ENCODE measurements at places on chromosomes 1 and 21.

DNA sequence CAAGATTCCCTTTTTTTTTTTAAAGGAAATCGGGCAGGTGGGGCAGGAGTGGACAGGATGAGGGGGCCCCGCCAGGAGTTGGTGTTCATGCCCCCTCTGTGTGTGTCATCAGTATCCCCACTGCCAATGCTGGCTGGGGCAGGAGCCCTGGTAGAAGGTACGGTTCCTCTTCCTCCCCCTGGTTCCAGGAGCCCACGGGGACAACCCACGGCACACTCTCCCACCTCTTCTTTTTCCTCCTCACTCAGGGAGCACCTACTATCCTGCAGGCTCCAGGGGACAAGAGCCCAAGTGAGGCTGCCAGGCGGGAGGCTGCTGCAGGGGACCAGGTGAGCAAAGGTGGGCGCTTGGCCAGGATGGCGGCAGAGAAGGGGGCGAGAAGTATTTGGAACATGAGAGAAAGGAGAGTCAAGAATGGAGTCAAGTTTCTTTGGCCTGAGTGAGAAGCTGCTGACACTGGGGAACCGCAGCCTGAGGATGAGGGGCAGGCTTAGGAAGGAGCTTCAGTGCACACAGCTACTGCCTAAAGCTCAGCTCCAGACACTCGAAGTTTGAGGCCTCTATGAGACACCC lies 26.5 kb downstream of the ECE1 start:
- DNase-seq, result no peak

DNA sequence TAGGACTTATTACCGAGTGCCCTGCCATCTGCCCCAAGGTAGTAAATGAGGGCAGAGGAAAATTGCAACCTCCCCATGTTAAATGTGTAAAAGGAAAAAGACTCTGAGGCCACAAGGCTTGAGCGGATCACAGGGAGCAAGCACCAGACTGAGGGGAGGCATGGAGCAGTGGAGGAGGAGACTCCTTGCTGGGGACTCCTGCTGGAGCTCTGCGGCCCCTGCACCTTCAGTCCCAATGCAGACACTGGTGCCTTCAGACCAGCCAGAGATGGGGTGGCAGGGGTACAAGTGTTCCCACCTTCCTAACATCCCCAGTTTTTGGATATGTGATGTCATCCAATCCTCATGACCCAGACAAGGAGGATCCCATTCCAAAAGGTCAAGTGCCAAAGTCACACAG lies 128.4 kb upstream of the NGF start:
- no peak for DNase-seq

- no peak for DNase-seq
Measured at GRCh38 chr1:2795926-2796325, 5.6 kb downstream of the TTC34 start.

DNA sequence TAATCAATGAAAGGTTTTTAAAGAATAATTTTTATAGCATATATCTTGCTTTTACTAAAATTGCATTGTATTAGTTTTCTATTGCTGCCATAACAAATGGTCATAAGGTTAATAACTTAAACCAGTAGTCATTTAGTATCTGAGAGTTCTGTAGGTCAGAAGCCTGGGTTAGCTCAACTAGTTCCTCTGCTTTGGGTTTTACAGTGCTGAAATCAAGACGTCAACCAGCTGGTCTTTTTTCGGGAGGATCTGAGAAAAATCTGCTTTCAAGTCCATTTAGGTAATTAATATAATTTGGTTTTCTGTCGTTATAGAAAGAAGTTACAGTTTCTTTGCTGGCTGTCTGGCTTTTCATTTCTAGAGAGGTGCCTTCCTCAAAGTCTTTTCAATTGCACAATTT lies 577.7 kb downstream of the MRPL39 start:
- no peak for DNase-seq

DNA sequence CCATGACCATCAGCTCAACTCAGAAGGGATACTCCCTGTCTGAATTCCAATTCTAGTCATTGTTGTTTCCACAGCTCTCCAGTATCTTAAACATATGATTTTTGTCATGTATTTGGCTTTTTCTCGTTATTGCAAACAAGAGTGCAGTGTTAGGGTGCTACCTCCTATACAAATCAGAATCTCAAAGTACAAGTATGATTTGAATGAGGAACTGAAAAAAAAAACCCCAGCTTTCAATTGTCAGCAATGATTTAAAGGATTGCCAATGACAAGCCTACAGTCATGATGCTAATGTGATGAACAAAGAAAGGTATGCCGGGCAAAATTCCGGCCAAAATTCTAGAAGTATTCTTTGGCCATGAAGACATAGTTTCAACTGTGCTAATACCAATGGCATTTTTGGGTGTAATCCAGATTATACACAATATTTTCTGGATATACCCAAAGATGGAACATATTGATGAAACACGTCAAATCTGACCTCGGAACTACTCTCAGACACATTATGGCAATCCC lies 14.9 kb downstream of the TMEM35B start:
- peak; percentile 25 for DNase-seq

- peak; percentile 45 for DNase-seq
Measured at GRCh38 chr1:109239409-109240068, 9.8 kb upstream of the CELSR2 start.

GRCh38 chr1:159000625-159001024 lies 9.1 kb upstream of the IFI16 start:
- peak; percentile 92 for DNase-seq

- DNase-seq, result no peak
Measured at GRCh38 chr1:17816511-17816910, 61.4 kb downstream of the ACTL8 start.

GRCh38 chr1:25208561-25209222 lies 23.6 kb downstream of the SYF2 start:
- DNase-seq, result no peak

- no peak for DNase-seq
Measured at GRCh38 chr1:209062863-209063262, 520.7 kb upstream of the CAMK1G start.

DNA sequence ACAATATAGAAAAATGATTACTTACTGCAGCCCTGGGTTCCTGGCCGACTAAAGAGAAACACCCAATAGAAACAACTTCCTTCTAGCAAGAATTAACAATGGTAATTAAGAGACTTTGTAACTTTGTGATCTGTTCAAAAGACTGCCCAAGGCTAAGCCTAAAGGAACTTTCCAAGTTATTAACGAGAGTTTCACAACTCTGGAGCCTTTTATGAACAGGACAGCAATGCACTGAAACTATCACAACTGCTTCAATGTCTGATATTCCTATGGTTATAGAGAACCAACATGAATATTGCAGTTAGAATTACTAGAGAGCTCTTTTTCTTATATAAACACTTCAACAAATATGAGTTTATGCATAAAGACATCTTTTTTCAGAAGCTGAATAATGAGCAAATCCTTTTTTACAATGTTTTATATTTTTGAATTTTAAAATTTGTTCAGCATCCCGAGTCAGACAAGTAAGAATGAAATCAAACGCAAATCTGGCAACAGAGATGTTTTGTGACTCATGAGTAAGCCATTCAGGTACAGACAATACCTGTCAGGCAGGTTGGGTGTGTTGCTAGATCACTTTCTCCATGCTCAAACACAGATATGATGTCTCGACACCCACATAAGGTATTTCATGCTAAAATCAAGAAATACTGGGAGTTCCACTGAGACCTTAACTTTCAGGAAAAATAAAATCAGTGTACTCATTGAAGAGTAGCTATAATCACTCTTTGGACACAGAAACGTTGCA lies 22.2 kb upstream of the KCNJ15 start:
- DNase-seq, result no peak

- peak; percentile 75 for DNase-seq
Measured at GRCh38 chr1:171794085-171794484, 12.6 kb downstream of the METTL13 start.

GRCh38 chr1:33390542-33390941 lies 40.4 kb downstream of the PHC2 start:
- DNase-seq, result peak; percentile 95

DNA sequence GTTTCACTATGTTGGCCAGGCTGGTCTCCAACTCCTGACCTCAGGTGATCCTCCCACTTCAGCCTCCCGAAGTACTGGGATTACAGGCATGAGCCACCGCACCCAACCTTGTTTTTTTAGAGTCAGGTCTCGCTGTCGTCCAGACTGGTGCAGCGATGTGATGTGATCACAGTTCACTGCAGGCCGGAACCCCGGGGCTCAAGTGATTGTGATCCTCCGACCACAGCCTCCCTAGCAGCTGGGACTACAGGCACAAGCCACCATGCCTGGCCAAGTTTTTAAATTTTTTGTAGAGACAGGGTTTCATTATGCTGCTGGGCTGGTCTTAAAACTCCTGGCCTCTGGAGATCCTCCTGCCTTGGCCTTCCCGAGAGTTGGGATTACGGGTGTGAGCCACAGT lies 46.1 kb upstream of the LIN9 start:
- no peak for DNase-seq

GRCh38 chr1:245118806-245119205 lies 36.0 kb upstream of the KIF26B start:
- DNase-seq, result no peak

- DNase-seq, result no peak
Measured at GRCh38 chr1:172298141-172298540, 122.3 kb upstream of the C1orf105 start.

GRCh38 chr1:110242062-110242461 lies 31.9 kb downstream of the KCNC4 start:
- DNase-seq, result no peak

DNA sequence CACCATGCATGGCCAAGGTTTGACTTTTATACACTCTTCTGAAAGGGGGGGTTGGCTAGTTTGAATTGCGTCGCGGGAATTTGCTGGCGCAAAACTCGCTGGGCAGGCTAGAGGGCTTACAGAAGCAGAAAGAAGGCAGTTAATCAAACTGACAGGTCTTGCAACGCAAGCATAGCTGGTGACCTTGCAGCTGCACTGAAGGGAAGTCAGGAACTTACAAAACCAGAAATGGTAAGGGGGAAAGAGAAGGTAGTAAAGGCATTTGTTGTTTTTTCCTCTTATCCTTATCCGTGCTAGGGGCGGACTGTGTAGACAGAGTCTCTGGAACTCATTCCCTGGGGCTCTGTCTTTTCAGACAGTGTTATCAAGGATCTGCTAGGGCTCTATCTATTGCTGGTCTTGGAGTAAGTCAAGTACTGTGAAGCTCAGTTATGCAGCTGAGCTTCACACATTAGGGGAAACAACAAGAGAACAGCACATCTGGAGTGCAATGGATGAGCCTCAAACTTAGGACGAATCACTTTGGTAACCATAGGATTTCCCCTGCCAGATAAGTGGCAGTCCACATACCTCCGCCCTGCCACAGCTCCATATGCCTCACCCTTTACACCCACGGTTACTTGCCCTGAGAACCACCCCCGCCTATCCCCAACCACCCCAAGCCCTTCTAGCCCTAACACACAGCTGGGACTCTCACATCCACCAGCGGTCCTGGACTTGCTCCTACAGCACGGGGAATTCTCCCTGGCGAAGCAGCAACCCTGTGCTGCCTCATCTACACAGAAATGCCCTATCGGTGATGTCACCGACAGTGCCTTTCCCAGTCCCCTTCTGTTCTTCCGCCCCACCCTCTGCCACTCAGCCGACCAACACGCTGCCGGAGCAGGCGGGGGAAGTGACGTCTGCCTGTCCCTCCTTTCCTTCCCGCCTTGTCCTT lies 251.4 kb downstream of the FAM72C start:
- no peak for DNase-seq

DNA sequence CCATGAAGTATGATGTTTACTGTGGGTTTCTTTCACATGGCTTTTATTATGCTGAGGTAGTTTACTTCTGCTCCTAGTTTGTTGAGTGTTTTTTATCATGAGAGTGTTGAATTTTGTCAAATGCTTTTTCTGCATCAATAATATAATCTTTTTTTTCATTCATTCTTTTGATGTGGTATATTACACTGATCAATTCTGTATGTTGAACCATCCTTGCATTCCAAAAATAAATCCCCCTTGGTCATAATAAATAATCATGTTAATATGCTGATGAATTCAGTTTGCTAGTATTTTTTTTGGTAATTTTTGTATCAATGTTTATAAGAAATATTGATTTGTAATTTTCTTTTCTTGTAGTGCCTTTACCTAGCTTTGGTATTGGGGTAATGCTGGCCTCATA lies 97.9 kb upstream of the ZNF648 start:
- no peak for DNase-seq

- DNase-seq, result no peak
Measured at GRCh38 chr1:155888481-155888880, 22.7 kb downstream of the RIT1 start.

GRCh38 chr1:184986250-184986649 lies 11.9 kb upstream of the NIBAN1 start:
- DNase-seq, result peak; percentile 53

DNA sequence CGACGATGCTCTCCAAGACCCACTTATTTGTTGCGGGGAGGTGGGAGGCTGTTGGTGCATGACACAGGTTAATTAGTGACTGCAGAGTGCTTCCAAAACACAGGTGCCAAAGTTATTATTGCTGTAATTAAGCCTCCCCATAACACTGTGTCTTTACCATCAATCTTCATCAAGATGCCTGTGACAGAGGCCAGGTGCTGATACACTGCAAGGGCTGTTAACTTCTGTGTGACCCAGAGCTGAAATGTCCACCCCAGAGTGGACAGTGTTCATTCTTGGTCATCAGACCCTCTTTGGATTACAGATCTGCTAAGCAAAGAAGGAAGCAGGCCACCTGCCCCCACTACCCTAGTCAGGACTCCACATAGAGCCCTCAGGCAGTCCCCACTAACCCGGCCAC lies 55.5 kb downstream of the CAPN8 start:
- DNase-seq, result no peak

DNA sequence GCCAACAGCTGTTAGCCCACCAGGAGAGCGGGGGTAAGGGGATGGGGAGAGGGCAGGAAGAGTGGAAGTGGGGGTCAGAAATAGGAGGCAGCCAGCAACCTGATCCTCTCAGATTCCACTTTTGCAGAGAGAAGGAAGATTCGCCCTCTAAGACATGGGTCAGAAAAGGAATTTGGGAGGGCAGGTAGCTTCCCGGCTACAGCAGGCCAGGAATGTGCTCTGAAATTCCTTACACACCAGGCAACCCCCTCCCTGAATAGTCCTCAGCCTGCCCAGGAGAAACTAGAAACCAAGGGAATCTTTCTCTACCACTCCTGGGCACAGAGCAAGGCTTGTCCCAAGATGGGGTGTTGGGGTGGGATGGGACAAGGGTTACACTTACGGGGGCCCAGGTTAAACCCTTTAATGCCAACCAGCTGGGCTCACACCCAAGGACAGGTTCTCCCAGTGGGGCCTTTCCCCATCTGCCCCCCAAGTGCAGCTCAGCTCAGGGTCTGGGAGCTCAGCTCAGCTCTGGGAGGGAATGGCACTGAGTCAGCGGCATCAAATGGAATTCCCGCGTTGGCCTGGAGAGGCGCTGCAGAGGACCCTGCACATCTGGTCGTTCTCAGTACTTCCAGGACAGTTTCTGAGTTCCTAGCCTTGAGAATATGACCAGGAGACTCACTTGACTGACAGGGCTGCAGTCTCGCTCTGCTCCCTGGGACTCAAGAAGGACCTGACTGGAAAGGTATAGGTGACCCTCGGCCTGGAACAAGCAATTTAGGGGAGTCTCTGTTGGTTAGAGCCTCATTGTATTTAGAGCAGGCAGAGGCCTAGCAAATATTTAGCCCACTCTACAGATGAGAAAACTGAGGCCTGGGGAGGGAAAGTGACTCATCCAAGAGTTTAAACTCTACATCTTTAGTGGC lies 761 bp downstream of the TNNT2 start:
- peak; percentile 4 for DNase-seq

GRCh38 chr1:80529546-80529945 lies 1271.2 kb upstream of the ADGRL2 start:
- DNase-seq, result no peak

- DNase-seq, result no peak
Measured at GRCh38 chr1:3403388-3404231, 50.9 kb upstream of the ARHGEF16 start.

GRCh38 chr21:15498455-15498854 lies 231.3 kb upstream of the USP25 start:
- DNase-seq, result no peak

- no peak for DNase-seq
Measured at GRCh38 chr1:49346767-49347349, 570.2 kb upstream of the BEND5 start.
